Mononuclear cell (primary cell): ENCODE measurements at places on chromosomes 6 and 20. TPM values are rescaled to one million over a fixed set of nuclear protein-coding genes. Genes with fewer than 3 reads are reported as not detected.

LY6G6F gene
- 7.7 TPM for total RNA-seq

C20orf204 gene
- 2.9 TPM for total RNA-seq

CAGE1 gene
- total RNA-seq: 0.94 TPM

MRPS10 gene
- 26.8 TPM for total RNA-seq

BANF2 gene
- total RNA-seq: not detected

TCF15 gene
- total RNA-seq: not detected

ASIP gene
- total RNA-seq: 1.3 TPM

KCNQ2 gene
- total RNA-seq: under 0.01 TPM

GRIK2 gene
- not detected for total RNA-seq

BPI gene
- 5.5 TPM for total RNA-seq

BNIP5 gene
- not detected for total RNA-seq

HDGFL1 gene
- total RNA-seq: not detected

FAM184A gene
- 2.3 TPM for total RNA-seq

EDN3 gene
- total RNA-seq: not detected

MYBL2 gene
- 0.21 TPM for total RNA-seq

PLEKHG1 gene
- 12.5 TPM for total RNA-seq

GATA5 gene
- not detected for total RNA-seq

PXDC1 gene
- 1.6 TPM for total RNA-seq

RNF217 gene
- total RNA-seq: 2.0 TPM

FANCE gene
- 1.4 TPM for total RNA-seq

CGA gene
- not detected for total RNA-seq

PTPRT gene
- under 0.01 TPM for total RNA-seq

MOG gene
- total RNA-seq: not detected

CLIC5 gene
- 0.52 TPM for total RNA-seq

LST1 gene
- total RNA-seq: 200 TPM

HCRTR2 gene
- total RNA-seq: not detected

SGK2 gene
- total RNA-seq: 0.10 TPM

EYS gene
- under 0.01 TPM for total RNA-seq

CTAGE9 gene
- not detected for total RNA-seq

KAT14 gene
- 6.4 TPM for total RNA-seq

GPX5 gene
- not detected for total RNA-seq

PCSK2 gene
- not detected for total RNA-seq

RNF5 gene
- 13.2 TPM for total RNA-seq

CNR1 gene
- 0.42 TPM for total RNA-seq

HTR1B gene
- total RNA-seq: not detected

CEP250 gene
- total RNA-seq: 10.7 TPM

MEI4 gene
- 0.10 TPM for total RNA-seq

COQ3 gene
- total RNA-seq: 1.0 TPM

VSX1 gene
- not detected for total RNA-seq

RNF144B gene
- 26.1 TPM for total RNA-seq

TFAP2A gene
- not detected for total RNA-seq

PRR18 gene
- total RNA-seq: not detected

RAET1G gene
- total RNA-seq: not detected

NFATC2 gene
- 12.2 TPM for total RNA-seq

SNX3 gene
- 140 TPM for total RNA-seq

APOM gene
- 3.0 TPM for total RNA-seq

NEURL2 gene
- total RNA-seq: 1.9 TPM

NRSN1 gene
- not detected for total RNA-seq

RAB32 gene
- total RNA-seq: 37.6 TPM

AKIRIN2 gene
- total RNA-seq: 92.1 TPM

APMAP gene
- 34.2 TPM for total RNA-seq

BMP5 gene
- not detected for total RNA-seq
